ENCODE measurements at places on chromosomes 11 and 22.

GRCh38 chr22:49349841-49350381 lies 477.8 kb downstream of the BRD1 start:
- no peak for DNase-seq

GRCh38 chr22:46676881-46677280 lies 56.7 kb downstream of the GRAMD4 start:
- DNase-seq: no peak

DNA sequence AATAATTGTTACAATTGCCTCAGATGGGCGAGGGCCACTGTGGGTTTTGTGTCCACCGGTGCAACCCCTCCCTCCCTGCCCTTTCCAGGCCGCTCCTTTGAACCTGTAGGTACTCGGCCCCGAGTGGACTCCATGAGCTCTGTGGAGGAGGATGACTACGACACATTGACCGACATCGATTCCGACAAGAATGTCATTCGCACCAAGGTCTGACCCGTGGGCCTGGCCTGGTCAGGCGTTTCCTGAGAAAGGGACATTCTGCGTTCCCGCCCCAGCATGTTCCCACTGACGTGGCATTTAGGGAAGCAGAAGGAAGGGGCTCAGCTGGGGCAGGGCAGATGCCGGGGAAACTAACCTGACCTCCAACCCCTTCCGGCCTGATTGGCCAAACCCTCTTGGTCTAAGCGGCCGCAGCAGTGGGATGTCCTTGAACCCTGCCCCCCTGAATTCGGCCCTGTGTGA lies 10.1 kb downstream of the SIDT2 start:
- DNase-seq: no peak

DNA sequence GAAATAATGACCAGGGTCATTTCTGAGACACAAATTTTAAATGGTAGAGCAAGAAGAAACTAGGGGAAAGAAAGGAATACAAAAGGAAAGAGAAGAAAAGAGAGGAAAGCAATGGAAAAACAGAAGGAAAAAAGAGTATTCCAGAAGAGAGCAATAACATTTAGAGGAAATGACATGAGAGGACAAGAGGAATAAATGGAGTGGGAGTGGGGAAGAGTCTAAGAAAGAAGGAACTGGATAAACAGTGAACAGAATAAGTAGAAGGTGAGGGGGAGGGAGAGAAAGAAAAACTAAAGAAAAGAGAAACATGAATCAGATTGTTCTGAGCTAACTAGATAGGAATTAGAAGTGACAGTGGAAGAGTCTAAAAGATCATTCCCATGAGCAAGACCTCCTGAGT lies 28.4 kb downstream of the PRDM10 start:
- DNase-seq: no peak

DNA sequence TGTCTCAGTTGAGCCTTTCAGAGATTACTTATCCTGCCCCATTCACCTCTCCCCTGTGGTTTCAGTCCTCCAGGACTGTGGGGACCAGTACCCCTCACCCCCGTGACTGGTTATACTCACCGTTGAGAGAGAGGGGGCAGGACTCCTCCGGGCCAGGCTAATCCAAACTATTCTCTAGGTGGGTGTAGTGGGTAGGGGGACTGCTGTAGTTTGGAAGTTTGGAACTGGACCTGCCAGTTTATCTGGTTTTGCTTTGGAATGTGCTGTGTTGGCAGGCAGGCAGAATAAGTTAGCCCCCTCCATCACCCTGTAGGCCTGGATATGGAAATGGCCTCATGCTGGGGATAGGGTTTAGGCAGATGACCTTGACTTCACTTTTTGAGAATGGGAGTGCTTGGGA lies 13.5 kb downstream of the TEAD1 start:
- no peak for DNase-seq
